ENCODE measurements at places on chromosomes 2 and 18. TPM values are rescaled to one million over a fixed set of nuclear protein-coding genes. Genes with fewer than 3 reads are reported as not detected.

GRCh38 chr2:127106457-127106990, 430 bp downstream of the BIN1 start:
- DNase-seq, result peak; percentile 49

GRCh38 chr2:44479127-44479887, 117.6 kb downstream of the CAMKMT start:
- DNase-seq, result no peak

GRCh38 chr2:129805899-129806298, 173.6 kb upstream of the RAB6C start:
- DNase-seq, result no peak

DNA sequence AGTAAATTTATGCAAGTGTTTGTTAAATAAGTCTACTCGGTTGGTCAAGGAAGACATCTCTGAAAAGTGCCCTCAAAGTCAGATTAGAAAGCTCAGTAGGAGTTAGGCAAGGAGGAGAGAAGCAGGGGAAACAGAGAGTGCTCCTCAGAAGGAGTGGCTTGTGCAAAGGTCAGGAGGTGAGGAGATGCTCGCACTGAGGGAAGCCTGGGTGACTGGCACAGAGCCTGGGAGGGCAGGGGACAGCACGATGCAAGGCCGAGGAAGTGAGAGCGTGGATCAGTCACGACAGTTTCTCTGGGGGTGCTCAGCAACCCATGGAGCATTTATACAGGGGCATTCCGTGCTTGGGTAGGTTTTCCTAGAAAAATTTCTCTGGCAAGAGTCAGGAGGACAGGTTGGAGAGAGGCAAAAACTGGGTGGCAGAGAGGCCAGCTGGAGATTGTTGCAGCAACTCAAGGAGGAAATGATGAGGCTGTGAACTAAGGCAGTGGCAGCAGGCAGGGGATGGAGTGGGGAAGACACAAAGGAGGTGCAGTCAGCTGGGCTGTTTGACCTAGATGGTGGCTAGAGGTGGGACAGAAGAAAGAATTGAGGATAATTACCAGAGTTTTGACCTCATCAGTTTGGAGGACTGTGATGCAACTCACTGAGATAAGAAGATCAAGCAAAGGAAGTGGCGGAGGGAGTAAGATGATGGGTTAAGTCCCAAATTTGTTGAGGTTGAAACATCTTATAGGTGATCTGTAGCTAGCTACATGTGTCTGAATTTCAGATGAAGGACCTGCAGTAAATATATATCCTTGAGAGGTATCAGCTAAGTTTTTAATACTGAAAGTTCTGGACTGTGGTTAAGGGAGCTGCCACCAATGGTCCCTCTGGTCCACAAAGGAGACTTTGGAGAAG, 52.4 kb downstream of the BCL2 start:
- no peak for DNase-seq

GRCh38 chr2:224178056-224178455, 139.0 kb upstream of the SERPINE2 start:
- no peak for DNase-seq

GRCh38 chr2:99032001-99032400, 96.0 kb upstream of the CRACDL start:
- DNase-seq, result no peak

DNA sequence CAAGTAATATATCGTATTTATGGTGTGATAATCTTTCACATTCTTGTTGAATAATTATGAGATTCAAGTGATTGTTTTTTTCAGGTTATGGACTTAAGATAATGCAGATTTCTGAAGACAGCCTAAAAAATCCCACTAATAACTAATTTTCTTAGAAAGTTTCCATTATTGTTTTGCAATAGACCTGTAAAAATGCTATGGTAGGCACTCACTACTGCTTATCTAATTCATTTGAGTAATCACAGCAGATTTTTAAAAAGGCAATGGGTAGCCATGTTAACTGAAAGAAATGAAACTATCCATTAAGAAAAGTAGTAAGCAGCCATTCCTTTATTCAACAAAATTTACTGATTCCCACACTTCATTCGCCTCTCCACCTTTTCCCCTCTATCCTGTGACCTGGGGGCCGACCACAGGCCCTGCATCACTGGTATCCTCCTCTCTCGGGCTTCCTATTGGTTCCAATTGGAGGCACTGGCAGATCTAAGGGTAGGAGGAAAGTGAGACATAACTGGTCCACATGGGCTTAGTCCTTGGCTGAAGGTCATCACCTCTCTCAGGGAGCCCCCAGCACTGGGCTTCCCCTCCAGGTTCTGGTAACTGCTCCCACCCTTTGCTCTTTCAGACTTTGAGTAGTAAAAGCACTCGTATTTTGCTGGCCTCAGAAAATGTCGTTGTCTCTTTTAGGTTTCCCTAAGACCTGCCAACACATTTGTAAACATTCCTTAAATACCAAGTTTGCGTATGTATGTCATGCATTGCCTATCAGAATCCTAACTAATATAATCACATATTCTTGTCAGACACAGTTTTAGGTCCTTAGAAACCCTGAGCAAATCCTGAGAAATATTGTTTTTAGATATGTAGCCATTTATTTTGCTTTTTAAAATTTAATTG, 18.5 kb downstream of the RBMS1 start:
- no peak for DNase-seq

The ZDBF2 gene
- 6.6 TPM for total RNA-seq

The SKOR2 gene
- not detected for total RNA-seq

The TTN gene
- 3,610 TPM for total RNA-seq

The CFAP65 gene
- total RNA-seq, result not detected

The UGT1A6 gene
- total RNA-seq, result not detected

The OLA1 gene
- 69.2 TPM for total RNA-seq

Measured in left ventricle myocardium superior (tissue), 1 donor.